LHCN-M2 (cell line): ENCODE measurements at places on chromosomes 2 and 18. TPM values are rescaled to one million over a fixed set of nuclear protein-coding genes. Genes with fewer than 3 reads are reported as not detected.

The HOXD9 gene
- 0.06 TPM in 1 of 2 replicates, not detected in the other for total RNA-seq

The RAD51AP2 gene
- total RNA-seq, result under 0.01 TPM in 1 of 2 replicates, not detected in the other

The C2orf69 gene
- total RNA-seq, result 18.7 and 23.2 TPM in 2 replicates

The ICOS gene
- total RNA-seq, result not detected in 2 replicates

The B3GNT7 gene
- total RNA-seq, result not detected in 2 replicates

The AP1S3 gene
- total RNA-seq, result 1.7 and 1.8 TPM in 2 replicates

The SKOR2 gene
- total RNA-seq, result not detected in 2 replicates

The ST8SIA5 gene
- total RNA-seq, result 1.2 and 2.8 TPM in 2 replicates
